M059J (cell line): ENCODE measurements at places on chromosomes 1 and 21.

DNA sequence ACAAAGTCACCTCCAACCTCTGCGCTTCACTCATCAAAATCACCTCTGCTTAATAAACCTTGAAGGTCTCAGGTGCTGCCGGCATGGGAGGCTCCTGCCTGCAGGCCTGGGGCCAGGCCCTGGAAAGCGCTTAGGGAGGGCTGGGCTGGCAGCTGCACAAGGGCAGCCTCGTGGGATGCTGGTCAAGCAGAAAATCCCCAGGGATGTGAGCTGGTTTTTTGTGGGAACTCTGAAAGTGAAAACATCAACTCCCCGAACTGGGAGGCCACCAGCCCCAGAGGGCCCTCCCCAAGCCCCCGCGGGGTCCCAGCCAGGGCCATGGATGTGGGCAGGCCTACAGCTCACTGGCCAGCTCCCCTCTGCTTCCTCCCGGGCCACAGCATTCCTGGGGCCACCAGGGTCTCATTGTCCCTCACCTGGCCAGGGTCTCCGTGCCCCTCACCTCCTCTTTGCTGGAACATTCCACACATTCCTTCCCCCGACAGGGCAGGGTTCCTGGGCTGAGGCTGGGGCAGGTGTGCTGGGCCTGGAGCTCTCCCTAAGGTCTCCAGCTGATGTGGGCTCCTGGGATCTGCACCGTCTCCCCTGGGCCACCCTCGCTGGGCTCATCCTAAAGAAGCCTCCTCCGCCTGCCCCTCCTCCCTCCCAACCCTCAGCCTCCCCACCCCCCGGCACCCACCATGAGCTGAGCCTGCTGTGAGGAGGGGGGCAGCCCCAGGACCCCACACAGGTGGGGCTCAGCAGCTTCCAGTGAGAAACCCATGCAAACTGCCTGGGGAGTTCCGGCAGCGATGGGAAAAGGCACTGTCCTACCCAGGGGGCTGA is 36.0 kb upstream of the POFUT2 start:
- DNase-seq, result peak; percentile 86

GRCh38 chr1:100306735-100307313 is 40.8 kb downstream of the RTCA start:
- DNase-seq, result no peak

GRCh38 chr1:183032122-183032921 is 9.1 kb downstream of the LAMC1 start:
- DNase-seq, result peak; percentile 81

GRCh38 chr21:16608209-16608830 is 878.5 kb downstream of the USP25 start:
- peak; percentile 37 for DNase-seq

DNA sequence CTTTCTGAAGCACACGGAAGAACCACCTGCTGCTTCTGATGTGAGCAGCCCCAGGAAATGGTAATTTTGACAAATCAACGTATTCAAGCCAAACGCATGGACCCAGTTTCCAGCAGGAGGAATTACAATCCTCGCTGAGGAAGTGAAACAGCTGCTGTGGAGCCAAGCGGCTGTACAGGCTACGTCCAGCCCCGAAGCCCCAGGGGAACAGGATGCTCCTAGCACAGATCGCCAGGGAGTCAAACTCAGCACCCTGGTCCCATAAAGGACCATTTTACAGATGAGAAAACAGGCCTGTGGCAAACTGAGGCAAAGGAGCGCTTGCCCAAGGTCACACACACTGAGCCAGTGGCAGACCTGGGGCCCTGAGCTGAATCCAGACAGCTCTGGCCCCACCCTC is 108.0 kb downstream of the PTPRU start:
- no peak for DNase-seq

GRCh38 chr1:92601044-92601443 is 114.3 kb upstream of the GFI1 start:
- DNase-seq, result no peak

- DNase-seq, result peak; percentile 62
Measured at GRCh38 chr21:38918607-38919346, 113.0 kb downstream of the ETS2 start.

DNA sequence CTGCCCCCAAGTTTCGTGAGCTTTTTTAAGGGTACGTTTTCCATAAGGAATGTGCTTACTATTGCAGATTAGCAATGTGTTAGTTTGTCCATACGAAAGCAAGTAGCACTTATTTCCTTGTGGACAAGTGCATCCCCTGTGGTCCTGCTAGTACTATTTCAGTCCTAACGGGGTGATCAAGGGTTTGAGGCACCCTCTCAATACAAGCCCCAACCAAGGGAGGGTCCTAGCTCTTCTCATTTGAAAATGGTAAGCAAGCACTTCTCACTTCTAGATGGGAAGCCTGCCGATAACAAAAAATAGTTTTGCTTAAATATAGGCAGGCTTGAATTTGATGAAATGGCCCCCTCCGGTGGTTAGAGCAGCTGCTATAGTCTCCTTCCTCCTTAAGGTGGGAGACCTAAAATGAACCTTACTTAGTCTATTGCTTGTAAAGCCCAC is 64.0 kb upstream of the HMCN1 start:
- peak; percentile 51 for DNase-seq

DNA sequence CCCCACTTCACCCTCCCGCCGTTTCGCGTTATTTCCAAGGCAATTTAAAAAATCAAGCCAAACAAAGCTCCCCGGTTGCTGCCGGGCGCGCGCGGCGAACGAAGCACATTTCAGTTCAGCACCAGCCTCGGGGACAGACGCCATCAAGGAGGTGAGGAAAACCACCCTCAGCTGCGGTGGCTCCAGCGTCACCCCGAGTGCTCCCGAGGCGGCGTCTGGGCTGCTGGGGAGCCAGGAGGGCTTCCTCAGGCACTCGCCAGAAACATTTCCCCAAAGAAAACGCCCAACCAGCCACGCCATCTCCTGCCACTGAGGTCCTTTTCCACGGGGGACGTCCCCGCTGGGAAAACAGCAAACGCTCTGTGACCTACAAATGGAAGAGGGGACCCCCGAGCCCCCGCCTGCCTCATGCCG is 623 bp downstream of the GNG4 start:
- peak; percentile 77 for DNase-seq

DNA sequence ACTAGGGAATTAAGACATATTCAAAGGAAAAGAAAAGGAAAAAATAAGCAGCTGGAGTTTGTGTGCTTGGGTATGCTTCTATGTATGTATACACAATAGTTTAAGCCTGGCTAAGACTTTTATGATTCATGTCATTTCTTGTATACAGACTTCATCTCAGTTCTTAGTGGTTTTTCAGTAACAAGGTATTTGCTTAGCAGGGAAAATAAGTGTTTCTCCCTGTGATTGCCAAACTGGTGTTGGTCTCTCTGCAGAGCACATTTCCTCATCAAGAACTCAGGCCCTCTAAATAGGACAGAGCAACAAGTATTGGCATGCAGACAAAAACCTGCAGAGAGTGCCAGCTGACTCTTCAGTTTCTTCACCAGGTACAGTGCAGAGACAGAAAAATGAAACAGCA is 484.4 kb upstream of the ZRANB2 start:
- no peak for DNase-seq

DNA sequence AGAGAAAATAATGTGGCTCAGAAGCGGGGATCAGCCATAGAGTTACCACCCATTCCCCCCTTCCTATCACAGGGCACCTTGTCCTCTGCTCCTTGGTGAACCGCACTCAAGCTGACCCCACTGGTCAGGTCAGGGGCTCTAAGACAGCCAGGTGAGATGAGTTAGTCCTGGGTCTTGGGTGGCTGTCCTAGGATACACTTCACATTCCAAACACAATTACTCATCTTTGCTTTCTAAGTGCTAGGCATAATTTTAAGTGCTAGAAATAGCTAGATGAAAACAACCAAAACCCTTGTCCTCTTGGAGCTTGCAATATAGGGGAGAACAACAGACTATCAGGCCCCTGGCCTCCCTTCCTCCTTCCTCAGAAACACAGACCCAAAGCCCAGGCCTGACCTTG is 7.8 kb upstream of the MUTYH start:
- DNase-seq, result peak; percentile 62

DNA sequence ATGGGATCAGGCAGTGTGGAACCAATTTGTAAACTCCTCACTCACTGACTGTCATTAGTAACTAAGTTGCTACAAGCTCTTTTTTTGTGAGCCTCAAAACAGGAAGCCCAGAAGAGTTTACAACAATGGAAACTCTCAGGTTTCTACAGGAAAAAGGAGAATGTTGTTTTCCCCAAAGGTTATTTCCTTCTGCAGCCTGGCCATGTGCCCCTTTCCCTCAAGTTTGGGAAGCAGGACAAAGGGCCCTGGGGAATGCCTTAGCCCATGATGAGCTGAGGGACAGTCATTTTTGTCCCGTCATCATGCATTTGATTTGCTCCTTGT is 395.9 kb downstream of the KIF26B start:
- DNase-seq, result no peak

GRCh38 chr1:248805876-248806275 is 19.8 kb downstream of the SH3BP5L start:
- no peak for DNase-seq

GRCh38 chr1:18996548-18997177 is 40.2 kb upstream of the IFFO2 start:
- DNase-seq, result no peak

- DNase-seq, result no peak
Measured at GRCh38 chr21:41373253-41373652, 11.4 kb downstream of the MX2 start.

GRCh38 chr1:27342778-27343638 is 1.2 kb downstream of the SYTL1 start:
- no peak for DNase-seq

GRCh38 chr1:62299426-62300200 is 19.6 kb downstream of the KANK4 start:
- peak; percentile 64 for DNase-seq

- no peak for DNase-seq
Measured at GRCh38 chr1:112536561-112536960, 27.8 kb downstream of the WNT2B start.

- no peak for DNase-seq
Measured at GRCh38 chr1:228262475-228262874, 54.6 kb downstream of the OBSCN start.

DNA sequence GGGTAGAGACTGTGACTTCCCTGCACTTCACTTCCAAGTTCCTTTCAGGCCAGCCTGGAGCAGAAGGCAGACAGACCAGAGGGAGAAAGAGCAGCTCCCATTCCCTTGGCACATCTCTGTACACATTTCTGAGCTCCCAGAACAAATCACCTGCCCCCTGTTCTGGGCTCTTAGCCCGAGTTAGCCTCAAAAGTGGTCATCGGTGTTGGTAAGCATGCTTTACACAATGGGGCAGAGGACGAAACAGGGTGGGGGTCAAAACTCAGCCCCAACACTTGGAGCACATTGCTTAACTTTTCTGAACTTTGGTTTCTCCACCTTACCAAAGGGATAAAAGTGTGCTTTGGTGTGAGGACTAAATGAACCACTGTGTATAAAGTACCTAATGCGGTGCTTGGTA is 98.7 kb downstream of the DAB1 start:
- no peak for DNase-seq

- no peak for DNase-seq
Measured at GRCh38 chr1:67753776-67754525, 69.0 kb downstream of the GADD45A start.

DNA sequence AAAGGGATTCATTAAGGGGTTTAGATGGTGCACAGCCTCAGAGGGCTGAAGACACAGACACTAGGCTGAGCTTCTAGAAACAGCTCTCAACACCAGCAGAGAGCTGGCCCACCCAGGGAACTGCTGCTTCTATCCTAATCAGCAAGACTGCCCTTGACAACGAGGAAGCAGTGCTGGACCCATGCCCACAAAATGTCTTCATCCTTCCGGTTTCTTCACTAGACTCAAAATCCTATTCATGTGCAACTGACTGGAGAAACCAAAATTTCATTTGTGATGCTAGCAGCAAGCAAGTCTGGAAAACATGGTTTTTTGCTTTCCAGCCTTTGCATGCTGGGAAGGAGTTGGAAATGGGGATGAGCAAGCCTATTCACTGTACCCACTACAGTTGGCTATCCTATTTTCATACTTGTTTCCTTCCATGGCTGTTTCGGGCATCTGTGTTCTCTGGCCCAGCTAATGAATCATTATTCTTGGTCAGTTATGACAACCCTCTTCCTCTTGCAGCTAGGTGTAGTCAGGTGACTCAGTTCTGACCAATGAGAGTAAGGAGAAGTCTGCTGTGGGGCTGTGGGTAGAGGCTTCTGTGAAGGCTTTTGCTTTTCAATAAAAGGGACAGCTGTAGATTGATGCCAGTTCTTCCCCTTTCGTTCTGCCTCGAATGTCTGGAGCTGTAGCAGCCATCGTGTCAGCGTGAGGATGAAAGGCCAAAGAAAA is 14.6 kb upstream of the TMEM61 start:
- peak; percentile 63 for DNase-seq

GRCh38 chr1:35762141-35762540 is 7.6 kb downstream of the CLSPN start:
- no peak for DNase-seq

DNA sequence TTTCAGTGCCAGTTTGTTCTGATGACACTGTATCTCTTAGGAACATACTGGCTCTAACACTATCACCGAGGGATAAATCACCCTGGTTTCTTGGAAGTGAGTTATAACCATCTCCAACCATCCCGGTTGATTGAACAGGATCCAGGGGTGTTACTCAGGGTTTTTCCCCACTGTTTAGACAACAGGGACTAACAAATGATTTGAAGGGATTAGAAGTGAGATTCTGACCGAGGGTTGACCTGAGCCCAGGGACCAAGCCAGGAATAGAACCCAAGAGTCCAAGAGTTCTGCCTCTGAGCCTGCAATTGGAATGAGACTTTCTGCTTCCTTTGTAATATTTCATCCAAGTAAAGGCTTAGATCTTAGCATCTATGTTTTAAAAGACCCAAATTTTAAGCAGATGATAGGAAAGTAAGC is 154.0 kb downstream of the DHRS3 start:
- peak; percentile 75 for DNase-seq

DNA sequence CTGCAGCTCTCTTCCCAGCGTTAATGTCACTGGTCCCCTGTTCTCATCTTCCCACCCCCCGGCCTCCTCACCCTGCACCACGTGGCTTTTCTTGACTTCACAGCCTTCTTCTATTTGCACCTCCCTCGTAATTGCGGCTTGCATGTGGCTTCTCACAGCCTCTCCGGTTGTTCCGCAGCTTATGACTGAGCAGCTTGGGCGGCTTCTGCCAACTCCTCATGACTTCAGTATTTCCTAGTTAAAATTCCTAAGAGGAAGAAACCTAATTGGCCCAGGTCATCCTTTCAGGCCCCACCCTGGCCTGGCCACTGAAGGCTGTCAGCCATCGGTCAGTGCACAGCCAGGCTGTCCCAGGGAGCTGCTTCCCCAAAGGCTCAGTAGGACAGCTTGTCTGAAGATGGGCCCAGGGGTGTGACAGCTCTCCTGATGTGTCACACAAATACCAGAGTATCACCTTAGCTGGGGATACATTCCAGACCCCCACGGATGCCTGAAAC is 8.6 kb upstream of the RERE start:
- DNase-seq, result peak; percentile 58

- no peak for DNase-seq
Measured at GRCh38 chr21:35226968-35227744, 178.1 kb upstream of the RUNX1 start.
